ENCODE measurements at places on chromosomes 11 and 22.

DNA sequence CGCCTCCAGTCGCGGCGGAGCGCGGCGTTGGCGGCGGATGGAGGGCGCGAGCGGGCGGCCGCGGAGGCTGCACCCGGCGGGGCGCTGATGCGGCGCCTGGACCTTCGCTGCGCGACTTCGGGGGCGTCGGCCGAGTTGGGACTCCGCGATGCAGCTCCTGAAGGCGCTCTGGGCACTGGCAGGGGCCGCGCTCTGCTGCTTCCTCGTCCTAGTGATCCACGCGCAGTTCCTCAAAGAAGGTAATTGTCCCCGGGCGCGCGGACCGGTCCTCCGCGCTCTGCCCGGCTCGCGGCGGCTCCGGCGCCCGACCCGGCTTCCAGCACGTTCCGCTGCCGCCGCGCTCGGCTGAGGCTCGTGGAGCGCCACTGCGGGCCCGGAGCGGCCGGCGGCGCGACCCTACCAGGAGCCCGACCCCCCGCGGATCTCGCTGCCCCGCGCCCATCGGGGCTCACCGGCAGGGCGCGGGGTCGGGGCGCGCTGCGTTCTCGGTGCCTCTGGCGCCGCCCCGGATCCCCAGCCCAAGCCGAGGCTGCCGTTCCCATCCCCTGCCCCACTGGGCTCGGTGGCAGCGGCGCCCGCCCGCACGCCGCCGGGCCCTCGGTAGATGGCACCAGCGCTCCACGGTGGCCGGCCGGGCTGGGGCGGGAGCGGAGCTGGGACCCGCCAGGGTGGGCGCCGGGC is 1251.2 kb downstream of the BRD1 start:
- DNase-seq, result no peak

DNA sequence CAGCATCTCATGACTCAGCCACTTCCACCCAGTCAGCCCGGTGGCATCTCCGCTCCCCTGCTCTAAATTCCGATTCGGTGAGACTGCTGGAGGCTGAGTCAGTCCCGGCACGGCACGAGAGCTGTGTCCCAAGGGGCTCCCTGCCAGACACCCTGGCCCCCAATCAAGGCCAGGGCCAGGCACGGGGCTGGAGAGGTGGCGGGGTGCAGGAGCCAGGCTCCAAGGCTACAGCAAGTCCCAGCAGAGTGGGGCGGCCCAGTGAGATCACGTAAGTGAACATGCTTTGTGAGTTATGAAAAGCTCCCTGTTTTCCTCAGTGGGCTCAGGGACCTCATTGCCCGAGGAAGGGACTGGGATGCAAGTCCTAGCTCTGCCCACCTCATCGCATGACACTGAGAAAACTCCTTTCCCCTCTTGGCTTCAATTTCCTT is 3.0 kb downstream of the C11orf68 start:
- peak; percentile 99 for DNase-seq

- no peak for DNase-seq
Observed at GRCh38 chr22:30804626-30805025, 110.0 kb downstream of the OSBP2 start.

- DNase-seq, result peak; percentile 19
Observed at GRCh38 chr11:84497981-84498411, 1129.1 kb downstream of the DLG2 start.

- no peak for DNase-seq
Observed at GRCh38 chr11:76613901-76614300, 56.6 kb downstream of the LRRC32 start.

- no peak for DNase-seq
Observed at GRCh38 chr11:120346233-120346632, 10.0 kb downstream of the ARHGEF12 start.

GRCh38 chr11:92758241-92758780 is 211.1 kb upstream of the MTNR1B start:
- no peak for DNase-seq

- DNase-seq, result no peak
Observed at GRCh38 chr11:6365659-6366058, 24.6 kb upstream of the SMPD1 start.

- peak; percentile 22 for DNase-seq
Observed at GRCh38 chr11:128342511-128343134, 244.7 kb downstream of the ETS1 start.

DNA sequence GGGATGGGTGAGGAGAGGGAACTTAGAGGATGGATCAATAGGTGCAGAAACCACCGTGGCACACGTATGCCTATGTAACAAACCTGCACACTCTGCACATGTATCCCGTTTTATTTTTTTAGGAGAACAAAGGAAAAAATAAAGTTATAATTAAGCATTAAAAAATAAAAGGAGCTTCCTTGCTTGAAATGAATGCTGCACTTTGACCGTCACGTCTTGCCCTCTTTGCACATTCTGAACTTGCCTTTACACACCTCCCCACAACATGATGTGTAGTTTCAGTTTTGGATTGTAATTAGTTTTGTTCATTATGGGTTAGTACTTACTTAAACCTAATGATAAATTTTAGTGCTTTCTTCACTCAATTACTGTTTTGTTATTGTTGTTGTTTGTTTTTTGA is 3.1 kb upstream of the CSRP3 start:
- DNase-seq, result no peak

- no peak for DNase-seq
Observed at GRCh38 chr11:68714060-68714856, 29.9 kb downstream of the GAL start.

- DNase-seq, result no peak
Observed at GRCh38 chr22:19183216-19183615, 4.7 kb upstream of the SLC25A1 start.

DNA sequence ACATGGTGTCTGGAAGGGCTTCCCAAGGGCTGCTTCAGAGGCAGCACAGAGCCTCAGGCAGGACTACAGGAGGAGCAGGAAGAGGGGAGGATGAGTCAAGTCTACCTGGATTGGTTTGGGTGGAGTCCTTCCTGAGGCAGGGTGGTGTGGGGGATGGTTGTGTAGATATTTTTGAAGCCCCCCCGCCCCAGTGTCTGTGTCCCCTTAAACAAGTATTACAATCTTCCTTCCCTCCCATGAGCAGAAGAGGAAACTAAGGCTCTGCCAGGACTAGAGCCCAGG is 34.7 kb upstream of the FCHSD2 start:
- no peak for DNase-seq

GRCh38 chr11:60129853-60130252 is 41.4 kb downstream of the MS4A2 start:
- no peak for DNase-seq

DNA sequence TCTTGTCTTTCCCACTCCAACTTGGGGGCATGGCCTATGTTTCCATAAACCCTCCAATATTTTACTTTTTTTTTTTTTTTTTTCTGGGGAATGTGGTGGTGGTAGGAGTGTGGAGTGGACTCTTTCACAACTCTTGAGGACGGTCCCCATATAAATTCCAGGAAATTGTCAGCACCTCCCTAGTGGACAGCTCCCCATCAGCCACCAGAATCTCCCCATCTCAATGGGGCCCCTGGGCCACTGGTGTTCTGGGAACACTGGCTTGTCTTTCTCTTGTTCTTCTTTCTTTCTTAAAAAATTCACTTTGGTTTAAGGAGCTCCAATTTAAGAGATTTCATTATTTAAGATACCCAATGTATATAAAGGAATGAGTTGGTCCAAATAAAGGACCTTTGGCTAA is 74.1 kb downstream of the ADM start:
- DNase-seq, result peak; percentile 25

DNA sequence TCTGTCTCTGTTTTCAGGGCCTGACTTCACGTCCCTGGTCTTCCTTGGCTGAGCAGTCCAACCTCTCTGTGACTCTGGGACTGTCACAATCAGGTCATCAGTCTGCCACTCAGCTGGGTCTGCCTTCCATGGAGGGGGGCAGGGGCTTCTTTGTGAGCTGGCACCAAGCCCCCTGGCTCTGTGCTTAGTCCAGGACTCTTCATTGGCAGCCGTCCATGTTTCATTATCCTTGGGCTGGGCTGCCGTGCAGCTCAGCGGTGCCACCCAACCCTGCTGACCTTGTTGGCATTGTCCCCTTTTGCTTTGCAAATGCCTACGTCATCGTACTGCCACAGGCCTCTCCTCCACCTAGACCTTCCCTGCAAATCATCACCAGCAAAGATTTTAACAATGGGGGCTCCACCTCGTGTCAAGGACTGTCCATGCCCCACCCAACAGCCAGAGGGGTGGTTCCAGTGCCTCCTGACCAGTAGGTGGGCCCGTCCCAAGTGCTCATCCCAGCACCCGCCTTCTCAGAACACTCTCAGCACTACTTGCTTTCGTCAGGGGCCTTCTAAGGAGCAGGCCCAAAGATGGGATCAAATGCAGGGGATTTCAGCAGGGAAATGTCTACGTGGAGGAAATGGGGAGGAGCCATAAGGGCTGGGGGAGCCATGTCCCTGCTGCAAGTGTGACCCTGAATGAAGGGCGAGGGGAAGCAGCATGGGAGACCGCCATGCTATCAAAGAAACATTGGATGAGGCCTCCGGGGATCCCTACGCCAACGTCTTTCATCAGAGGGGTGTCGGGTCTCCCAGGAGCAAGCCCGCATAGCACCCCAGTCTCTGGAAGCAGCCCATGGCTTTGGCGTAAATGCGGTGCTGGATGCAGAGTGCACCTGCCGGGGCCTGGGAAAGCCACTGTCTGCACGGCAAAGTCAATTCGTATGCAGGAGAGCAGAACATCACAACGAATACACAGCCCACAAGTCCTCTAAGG is 18.2 kb downstream of the KRTAP5-6 start:
- DNase-seq, result no peak

- DNase-seq, result no peak
Observed at GRCh38 chr11:40140560-40140959, 1318.9 kb downstream of the LRRC4C start.

GRCh38 chr11:113881856-113882255 is 6.5 kb upstream of the USP28 start:
- peak; percentile 30 for DNase-seq

GRCh38 chr22:47630741-47631534 is 868.5 kb downstream of the TBC1D22A start:
- DNase-seq, result no peak

GRCh38 chr11:69828971-69829344 is 9.7 kb upstream of the FGF3 start:
- no peak for DNase-seq

GRCh38 chr11:94731880-94732601 is 36.1 kb upstream of the AMOTL1 start:
- no peak for DNase-seq

GRCh38 chr11:58505849-58506248 is 2.1 kb downstream of the OR5B21 start:
- DNase-seq, result no peak

- no peak for DNase-seq
Observed at GRCh38 chr11:96967616-96968015, 577.8 kb downstream of the JRKL start.

DNA sequence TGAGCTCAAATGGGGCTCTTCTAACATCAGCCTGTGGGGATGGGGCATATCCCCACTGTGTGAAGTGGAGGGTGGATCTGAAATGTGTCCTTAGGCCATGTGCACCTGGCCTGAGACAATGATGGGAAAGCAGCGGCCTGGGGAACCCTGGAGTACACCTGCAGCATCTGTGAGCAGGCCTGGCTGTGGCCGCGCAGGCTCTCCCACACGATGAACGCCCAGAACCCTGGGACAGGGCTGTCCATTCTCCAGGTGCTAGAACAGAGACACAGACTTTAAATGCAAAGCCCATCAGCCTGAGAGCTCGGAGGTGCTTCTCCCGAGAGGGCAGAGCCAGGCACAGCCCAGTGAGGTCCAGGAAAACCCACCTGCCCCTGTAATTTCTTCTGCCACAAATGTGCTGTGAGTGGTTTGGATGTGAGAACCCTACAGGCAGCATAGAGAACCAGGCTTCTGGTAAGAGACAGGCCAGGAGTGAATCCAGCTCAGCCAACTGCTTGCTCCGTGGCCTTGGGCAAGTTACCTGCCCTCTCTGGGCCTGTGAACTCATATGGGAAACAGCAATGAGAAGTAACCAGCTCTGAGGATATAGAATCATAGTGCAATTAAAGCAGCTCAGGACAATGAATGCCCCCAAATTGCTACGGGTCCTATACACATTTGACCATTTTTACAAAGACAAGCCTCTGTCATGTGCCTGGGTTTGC is 167.9 kb downstream of the SHANK2 start:
- DNase-seq, result no peak

- DNase-seq, result no peak
Observed at GRCh38 chr11:92857407-92857806, 112.0 kb upstream of the MTNR1B start.

DNA sequence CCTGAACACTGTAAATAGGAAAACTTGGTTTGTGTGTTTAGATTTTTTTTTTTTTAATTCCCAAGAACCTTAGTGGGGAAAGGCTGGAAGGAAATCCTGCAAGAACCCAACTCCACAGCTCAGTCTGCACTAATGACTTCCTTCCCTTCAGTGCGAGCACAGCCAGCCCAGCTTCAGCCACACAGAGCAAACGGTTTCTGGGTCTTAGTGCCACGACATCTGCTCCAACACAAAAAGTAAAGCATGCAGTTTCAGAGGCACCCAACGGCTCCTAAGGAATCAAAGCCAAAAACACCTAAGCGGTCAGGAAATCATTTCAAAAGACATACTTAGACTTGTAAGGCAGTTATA is 236.1 kb downstream of the TTC28 start:
- peak; percentile 90 for DNase-seq

GRCh38 chr22:35812600-35812999 is 94.9 kb downstream of the APOL5 start:
- DNase-seq, result no peak

- peak; percentile 8 for DNase-seq
Observed at GRCh38 chr11:112255067-112255720, 5.5 kb downstream of the PLET1 start.

DNA sequence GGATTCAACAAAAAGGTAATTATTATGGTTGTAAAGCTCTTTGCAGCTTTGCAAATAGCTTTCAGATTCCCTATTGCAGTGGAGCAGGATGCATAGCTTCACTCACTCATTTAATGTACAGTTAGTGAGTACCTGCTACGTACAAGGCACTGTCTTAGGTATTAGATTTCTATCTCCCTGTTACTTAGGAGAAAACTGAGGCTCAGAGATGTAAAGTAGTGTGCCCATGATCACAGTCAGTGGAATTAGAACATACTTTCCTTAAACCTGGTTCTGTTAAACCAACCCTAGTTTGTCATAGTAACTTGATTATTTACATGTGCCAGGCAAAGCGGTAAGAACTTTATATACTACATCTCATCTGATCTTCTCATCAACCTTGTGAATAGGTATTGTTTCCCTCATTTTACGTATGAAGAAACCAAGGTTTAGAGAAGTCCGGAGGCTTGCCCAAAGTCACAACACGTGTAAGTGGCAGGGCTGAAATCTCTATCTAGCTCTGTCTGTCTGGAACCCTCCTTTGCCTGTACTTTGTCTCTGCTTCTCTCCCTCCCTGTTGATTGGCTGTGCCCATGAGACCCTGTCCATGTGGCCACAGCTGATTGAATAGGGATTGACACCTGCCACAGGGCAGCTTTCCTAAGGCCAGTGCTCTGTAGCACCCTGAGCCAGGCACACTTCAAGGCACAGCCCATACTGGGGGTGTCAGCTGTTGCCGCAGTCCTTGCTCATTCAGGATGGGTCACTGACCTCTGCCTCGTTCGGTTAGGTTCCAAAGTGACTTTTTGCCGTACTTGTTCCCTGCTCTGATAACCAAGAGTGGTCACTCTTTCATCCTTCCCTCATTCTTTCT is 63.8 kb upstream of the PRSS23 start:
- DNase-seq, result no peak
